NCI-H1105 treated with DMSO at 0.1 percent for 48 hours (cell line): ENCODE measurements at places on chromosomes 16 and 17.

- DNase-seq: no peak
Measured at GRCh38 chr17:41322903-41323895, 7.7 kb upstream of the KRTAP17-1 start.

DNA sequence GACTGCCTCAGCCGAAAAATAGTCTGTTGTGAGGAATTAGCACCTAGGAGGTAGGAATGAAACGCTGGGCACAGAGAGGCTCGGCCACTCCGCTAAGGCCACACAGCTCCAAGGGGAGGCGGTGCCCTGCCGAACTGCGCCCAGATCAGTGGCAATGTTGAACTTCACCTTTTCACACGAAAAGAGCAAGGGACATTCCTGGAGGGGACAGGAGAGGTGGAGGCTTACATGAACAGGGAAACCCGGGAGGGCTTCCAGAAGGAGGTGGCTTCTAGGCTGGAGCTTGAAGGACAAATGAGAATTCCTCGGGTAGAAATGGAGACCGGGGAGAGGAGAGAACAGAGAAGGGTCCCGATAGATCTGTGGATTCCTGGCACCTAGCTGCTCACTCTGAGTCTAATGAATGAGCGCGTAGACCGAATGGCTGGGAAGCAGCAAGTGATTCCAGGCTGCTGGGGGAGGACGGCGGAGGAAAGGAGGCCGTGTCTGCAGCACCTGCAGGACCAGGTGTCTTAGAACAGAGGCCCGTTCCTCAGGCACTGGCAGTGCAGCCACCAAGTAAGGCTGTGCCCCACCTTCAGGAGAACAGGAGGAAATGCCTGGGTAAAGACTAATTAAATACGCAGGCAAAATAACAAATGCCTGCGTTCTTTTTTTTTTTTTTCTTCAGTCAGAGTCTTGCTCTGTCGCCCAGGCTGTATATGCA lies 722 bp upstream of the SLC38A10 start:
- peak; percentile 1 for DNase-seq

DNA sequence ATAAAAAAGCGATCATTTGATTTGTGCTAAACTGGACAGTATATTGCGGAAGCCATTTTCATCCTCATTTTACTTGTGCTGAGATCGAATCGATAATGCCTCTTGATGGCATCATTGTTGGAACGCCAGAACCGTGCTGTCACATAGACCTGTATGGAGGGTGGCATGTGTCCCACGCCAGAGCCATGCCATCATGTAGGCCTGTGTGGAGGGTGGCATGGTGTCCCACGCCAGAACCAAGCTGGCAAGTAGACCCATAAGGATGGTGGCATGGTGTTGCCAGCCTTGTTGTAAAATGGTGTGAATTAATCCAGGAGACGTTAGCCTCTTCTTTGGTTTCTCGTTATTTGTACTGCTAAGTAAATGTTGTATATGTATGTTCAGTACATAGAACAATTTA lies 222.7 kb upstream of the CHMP6 start:
- no peak for DNase-seq

DNA sequence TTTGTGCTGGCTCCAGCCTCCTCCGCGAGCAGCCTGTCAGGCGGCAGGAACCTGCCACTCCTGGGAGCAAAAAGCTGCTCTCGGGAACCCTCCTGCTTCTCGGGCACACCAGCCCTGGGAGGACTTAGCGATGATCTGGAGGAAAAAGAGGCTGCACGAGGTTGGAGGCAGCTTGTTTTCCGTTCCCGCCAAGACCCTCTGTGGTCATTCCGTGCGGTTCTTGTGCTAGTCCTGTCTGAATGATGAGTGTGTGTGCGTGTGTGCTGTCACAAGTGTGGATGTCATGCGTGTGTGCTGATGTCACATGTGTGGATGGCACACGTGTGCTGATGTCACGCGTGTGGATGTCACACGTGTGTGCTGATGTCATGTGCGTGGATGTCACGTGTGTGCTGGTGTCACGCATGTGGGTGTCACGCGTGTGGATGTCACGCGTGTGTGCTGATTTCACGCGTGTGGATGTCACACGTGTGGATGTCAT lies 150.0 kb downstream of the NPIPB11 start:
- no peak for DNase-seq

DNA sequence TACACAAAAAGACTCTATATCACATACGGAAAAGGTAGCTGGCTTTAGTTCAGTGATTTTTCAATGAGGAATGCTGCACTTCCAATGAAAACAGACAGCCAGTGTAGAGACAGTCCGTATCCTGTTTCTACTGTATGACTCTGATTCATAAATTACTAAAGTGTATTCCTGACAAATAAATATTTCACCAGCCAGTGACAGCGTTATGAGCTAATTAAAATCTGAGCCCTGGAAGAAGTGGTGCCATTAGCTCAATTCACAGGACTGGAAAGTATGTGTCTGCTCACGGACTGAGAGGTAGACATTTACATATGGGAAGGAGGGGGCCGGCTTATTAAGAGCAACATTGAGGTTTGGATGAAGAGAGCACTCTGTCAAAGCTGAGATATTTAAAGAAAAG lies 207.9 kb upstream of the RBFOX1 start:
- no peak for DNase-seq

- DNase-seq: no peak
Measured at GRCh38 chr16:76524769-76525168, 247.6 kb downstream of the CNTNAP4 start.

- no peak for DNase-seq
Measured at GRCh38 chr17:34765291-34765690, 185.9 kb downstream of the TMEM132E start.

DNA sequence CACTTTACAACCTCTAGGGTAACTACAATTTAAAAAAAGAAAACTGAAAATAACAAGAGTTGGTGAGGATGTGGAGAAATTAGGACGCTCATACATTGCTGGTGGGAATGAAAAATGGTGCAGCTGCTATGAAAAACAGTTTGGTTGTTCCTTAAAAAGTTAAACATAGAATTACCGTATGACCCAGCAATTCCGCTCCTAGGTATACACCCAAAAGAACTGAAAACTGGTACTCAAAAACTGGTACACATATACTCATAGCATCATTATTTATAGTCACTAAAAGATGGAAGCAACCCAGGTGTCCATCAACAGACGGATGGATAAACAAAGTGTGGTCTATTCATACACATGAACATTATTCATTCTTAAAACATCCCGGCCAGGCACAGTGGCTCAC lies 42.9 kb upstream of the DNAH17 start:
- DNase-seq: no peak

- DNase-seq: no peak
Measured at GRCh38 chr17:55729484-55729883, 6.8 kb upstream of the TMEM100 start.

DNA sequence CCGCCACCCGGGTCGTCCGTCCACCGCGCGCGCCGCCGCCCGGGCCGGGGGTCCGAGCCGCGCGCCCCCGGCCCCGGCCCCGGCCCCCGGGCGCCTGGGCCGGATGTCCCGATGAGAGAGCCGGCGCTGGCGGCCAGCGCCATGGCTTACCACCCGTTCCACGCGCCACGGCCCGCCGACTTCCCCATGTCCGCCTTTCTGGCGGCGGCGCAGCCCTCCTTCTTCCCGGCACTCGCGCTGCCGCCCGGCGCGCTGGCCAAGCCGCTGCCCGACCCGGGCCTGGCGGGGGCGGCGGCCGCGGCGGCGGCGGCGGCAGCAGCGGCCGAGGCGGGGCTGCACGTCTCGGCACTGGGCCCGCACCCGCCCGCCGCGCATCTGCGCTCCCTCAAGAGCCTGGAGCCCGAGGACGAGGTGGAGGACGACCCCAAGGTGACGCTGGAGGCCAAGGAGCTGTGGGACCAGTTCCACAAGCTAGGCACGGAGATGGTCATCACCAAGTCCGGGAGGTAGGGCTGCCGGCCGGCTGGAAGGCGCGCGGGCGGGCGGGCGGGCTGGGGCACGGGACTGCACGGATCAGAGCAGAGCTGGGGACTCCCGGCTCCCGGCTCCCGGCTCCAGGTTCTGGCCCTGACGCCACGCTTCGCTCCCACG lies 548 bp downstream of the TBX2 start:
- DNase-seq: no peak

- DNase-seq: no peak
Measured at GRCh38 chr17:79914813-79915740, 75.8 kb upstream of the CBX4 start.

GRCh38 chr17:77909236-77909635 lies 49.3 kb upstream of the TNRC6C start:
- DNase-seq: no peak

GRCh38 chr17:2282297-2282873 lies 21.2 kb downstream of the SMG6 start:
- peak; percentile 35 for DNase-seq

DNA sequence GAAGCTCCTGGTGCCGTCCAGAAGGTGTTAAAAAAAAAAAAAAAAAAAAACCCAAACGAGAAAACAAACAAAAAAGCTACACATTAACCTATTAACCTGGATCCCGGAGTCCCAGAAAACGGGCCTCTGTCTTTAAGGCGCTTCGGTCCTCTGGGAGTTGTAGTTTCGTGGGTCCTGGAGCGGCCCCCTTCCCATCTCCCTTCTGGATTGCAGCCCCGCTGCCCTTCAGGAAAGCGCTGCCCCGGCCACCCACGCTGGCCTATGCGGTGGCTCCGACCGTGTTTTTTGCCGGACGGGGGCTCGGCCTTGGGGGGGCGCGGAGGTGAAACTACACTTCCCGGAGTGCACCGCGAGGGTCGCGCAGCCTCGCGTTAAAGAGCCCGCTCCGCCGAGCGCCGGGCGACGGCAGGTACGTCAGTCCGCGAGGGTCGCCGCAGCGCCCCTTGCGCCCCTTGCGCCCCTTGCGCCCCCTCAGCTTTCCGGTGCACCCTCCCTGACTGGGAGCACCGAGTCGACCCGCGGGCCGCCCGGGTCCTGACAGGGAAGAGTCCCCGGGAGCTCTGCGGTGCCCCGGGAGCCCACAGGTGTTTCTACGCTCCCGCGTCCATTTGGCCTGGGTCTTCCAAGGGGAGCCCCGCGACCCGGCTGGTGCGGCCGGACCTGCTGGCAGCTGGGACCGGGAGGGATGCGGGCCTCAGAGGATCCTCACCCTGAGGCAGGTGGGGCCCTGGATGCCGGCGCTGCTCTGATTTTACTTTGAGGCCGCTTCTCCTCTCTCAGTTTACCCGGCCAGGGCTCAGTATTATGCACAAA lies at the start of gene FCSK:
Gene FCSK, plus strand, starts transcription at position 374 of the 813 bp plus-strand sequence. CDS start 8,596 bp downstream, outside the sequence.
- peak; percentile 69 for DNase-seq
